Suppressor macrophage treated with lipopolysaccharide for 4 hours (primary cell): ENCODE measurements at places on chromosomes 1 and 21.
A peak's percentile ranks its signal among the peaks of the same experiment; 100 is the strongest.

DNA sequence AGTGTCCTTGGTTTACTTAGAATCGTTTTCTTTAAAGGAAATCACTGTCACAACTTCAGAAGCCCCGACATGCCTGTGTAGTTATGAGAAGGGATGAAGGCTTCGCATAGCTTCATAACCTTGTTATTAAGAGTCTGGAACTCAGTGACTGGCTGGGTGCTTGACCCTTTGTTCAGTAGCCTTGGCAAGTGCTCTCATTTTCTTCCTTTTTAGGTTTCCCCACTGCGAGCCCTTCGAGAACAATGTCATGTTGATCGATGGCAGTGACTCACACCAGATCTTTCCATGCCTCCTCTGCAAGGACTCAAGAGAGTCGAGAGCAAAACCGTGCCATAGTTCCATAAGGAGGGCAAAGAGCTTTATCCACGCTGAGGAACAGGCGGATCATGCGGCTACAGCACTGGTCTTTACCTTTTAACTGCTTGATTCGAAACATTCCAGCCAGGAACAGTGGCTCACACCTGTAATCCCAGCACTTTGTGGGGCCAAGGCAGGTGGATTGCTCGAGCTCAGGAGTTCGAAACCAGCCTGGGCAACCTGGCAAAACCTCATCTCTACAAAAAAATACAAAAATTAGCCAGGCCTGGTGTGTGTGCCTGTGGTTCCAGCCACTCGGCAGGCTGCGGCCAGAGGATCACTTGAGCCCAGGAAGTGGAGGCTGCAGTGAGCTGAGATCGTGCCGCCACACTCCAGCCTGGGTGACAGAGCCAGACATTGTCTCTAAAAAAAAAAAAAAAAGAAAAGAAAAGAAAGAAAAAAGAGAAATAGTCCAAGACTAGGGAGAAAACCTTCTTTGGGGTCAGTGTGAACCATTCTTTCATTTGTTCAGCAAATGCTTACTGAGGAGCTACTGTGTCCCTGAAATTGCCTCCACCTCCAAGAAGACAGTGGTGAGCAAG lies 95.4 kb upstream of the ERRFI1 start:
- peak; percentile 54 for DNase-seq

GRCh38 chr21:26954662-26955121 lies 12.2 kb downstream of the ADAMTS5 start:
- DNase-seq, result no peak

- DNase-seq, result no peak
Measured at GRCh38 chr1:239067480-239067879, 318.9 kb upstream of the CHRM3 start.

- DNase-seq, result no peak
Measured at GRCh38 chr1:183239793-183240525, 53.9 kb downstream of the LAMC2 start.

DNA sequence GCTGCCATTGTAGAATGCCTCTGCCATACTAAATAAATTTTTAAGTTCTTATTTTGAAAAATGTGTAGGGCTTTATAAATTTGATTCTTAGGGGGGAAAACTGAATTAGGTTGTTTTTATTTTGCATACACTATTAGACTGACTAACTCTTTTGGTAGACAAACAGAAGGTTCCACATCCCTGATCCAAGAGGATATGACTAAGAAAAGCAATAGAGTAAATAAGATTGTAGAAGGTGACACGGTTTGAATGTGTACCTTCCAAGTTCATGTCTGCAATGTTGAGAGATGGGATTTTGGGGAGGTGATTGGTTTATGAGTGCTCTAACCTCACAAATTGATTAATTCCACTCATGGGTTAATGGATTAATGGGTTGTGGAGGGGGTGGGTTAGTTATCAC lies 127.9 kb downstream of the GLUL start:
- DNase-seq, result no peak

DNA sequence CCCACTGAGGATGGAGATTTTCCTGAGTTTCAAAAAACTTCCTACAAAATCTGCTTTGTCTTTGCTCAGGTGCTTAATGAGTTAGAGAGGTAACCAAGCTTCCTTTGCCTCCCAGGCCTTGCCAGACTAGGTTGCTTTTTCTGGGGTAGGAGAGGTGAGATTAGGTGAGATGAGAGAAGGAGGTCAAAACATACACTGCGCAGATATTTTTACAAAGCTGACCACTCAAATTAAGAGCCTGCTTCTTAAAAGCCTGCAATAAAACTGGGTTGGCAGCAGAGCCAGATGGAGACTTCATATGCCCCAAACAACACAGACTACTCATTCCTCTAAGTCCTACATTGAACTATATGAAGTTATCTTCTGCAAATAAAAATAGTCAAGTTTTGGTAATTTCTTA lies 352.5 kb downstream of the NUF2 start:
- no peak for DNase-seq

DNA sequence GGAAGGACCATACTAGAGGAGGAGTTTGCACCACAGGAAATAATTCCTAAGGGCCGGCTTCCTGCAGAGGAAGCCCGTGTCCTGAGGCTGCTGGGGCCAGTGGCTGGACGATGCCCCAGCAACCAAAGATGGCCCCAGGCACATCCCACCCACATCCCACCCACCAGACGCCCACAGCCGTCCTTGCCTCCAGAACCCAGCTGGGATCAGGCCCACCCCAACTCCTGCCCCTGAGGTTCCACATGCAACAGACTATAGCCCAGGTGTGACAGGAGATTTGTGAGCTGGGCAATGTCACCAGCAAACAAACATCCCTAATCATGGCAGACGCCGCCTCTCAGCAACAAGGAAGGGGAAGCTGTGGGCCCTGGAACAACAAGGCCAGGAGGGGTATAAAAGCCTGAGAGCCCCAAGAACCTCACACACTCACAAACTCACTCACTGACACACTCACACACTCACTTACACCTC lies at the start of gene KRTAP10-9:
KRTAP10-9 (plus strand) TSS at position 421 of the 471 bp plus-strand sequence. CDS start 79 bp downstream, outside the sequence.
- no peak for DNase-seq

DNA sequence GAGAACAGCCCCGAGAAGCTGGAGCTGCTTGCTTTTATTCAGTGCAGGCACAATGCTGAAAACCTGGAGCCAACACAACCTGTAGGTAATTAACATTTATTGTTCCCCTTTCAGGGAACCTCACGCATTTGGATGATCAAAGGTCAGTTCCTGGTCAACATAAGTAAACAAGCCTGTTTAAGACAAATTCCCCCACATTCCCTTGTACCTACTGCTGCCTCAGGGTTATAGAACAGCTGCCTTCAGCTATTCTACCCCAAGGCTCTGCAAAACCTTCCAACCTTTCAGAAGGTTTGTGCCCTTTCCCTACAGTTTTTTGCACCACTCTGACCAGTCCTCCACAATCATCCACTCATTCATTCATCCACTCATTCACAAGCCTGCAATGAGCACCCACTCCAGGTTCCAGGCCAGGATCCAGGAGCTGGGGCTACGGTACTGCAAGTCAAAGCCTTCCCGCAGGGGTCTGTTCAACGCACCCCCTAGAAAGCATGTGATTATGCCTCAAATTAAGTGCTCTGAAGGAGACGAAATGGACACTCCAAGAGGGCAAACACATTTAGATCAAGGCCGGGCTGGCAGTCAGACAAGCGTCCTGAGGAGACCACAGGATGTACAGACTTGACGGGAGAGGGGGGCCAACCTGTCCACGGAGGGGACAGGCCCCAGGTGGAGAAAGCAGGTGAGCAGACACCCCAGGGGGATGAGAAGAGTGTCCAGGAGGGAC lies 683.9 kb downstream of the MATN1 start:
- no peak for DNase-seq

DNA sequence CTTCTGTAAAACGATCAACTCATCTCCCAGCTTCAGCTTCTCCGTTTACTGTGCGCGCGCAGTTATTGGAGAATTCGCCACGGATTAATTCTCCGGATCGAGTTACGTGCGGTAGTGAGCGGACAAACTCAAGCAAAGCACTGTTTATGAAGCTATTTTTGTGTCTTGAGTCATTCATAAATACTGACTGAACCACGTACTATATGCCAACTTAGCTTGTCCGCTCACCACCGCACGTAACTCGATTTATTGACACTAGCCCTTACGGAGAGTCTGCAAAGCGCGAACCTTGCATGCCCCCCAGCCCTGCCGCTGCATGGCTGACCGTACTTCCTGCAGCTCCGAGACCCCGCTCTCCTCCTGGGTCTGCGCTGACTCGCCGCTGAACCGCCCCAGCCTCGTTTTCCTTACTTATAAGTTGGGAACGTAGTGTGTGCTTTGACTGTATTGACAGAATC lies 773 bp downstream of the CHD1L start:
- DNase-seq, result no peak

GRCh38 chr21:44986471-44987291 lies 46.9 kb downstream of the SLX9 start:
- no peak for DNase-seq

GRCh38 chr1:7565099-7565750 lies 205.9 kb upstream of the VAMP3 start:
- DNase-seq, result no peak

- DNase-seq, result no peak
Measured at GRCh38 chr1:110229348-110230001, 19.4 kb downstream of the KCNC4 start.

GRCh38 chr21:33325222-33326067 lies 675 bp downstream of the IFNAR1 start:
- DNase-seq, result peak; percentile 97

- DNase-seq, result no peak
Measured at GRCh38 chr1:241706257-241706656, 54.2 kb downstream of the WDR64 start.

GRCh38 chr1:162021124-162021523 lies 2.5 kb downstream of the OLFML2B start:
- DNase-seq, result no peak

GRCh38 chr1:19033515-19033839 lies 77.0 kb upstream of the IFFO2 start:
- DNase-seq, result no peak

DNA sequence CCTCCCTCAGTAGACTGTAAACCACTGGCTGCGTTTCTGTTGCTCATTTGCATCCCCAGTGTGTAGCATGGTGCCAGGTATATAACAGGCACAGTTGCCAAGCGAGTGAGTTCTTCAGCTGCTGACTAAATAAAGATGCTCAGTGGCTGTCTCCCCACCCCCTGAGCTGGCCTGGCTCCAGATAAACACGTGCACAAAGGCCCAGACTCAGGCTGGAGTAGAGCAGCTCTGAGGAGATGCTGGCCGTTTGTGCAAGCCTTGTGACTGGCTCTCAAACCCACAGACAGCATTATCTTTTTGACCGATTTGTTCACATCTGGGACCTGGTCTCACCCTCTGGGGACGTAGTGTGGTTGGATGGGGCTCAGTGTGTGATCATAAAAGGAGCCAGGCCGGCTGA lies 7.1 kb downstream of the CHRNB2 start:
- DNase-seq, result no peak

GRCh38 chr1:27660300-27660835 lies 11.6 kb downstream of the IFI6 start:
- DNase-seq, result peak; percentile 38

DNA sequence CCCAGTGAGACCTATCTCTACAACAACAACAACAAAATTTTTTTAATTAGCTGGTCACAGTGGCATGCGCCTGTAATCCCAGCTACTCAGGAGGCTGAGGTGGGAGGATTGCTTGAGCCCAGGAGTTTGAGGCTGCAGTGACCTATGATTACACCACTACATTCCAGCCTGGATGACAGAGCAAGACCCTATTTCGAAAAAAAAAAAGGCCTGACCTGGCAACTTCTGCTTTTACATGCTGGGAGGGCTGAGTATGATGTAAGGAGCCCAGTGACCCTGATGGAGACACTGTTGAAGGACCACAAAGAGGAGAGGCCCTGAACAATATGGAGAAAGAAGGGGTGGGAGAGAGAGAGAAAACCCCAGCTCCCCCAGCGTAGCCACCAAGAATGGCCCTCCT lies 9.2 kb upstream of the VPS26C start:
- peak; percentile 30 for DNase-seq

GRCh38 chr1:15168479-15168878 lies 14.9 kb downstream of the TMEM51 start:
- DNase-seq, result peak; percentile 90

- DNase-seq, result no peak
Measured at GRCh38 chr1:6500544-6501278, 9.2 kb upstream of the PLEKHG5 start.

DNA sequence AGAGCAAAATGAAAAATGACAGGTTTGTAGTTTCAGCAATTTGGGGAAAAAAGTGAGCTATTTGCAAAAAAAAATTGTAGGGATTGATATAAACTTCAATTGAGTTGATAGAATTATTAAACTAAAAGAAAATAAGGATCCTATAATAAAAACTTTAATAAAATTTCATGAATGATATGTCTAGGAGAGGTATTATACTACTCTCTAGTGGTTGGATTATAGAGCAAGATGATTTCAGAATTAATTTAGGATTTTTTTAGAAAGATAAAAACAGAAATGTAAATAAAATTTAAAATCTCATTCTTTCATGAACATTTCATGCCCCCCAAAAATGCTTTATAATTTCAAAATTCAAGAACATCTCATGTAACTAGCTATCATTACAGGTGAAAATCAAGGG lies 430.4 kb downstream of the DSCAM start:
- DNase-seq, result no peak

DNA sequence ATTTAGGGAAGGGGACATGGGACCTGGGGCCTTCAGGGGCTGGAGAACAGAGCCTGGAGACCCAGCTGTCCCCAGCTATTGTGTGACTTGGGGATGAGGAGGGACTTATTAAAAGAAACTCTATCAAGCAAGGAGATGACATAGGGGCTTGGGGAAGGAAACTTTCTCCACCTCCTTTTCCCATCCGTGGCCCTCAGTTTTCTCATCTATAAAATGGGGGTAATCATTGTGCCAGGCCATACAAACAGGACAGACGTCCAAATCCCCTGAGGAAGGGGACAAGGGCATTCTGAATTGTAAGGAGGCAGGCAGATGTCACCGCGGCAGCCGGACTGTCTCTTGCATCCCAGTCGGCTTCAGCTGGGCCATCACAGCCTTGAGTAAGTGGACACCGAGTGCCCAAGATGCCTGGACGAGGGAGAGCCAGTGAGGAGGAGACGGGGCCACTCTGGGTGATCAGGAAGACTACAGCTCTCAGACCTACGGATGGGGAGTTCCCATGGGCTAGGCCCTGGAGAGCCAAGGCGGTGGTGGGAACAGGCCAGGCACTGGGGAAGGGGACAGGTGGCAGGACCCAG lies 1.9 kb downstream of the FBXO2 start:
- DNase-seq, result no peak

DNA sequence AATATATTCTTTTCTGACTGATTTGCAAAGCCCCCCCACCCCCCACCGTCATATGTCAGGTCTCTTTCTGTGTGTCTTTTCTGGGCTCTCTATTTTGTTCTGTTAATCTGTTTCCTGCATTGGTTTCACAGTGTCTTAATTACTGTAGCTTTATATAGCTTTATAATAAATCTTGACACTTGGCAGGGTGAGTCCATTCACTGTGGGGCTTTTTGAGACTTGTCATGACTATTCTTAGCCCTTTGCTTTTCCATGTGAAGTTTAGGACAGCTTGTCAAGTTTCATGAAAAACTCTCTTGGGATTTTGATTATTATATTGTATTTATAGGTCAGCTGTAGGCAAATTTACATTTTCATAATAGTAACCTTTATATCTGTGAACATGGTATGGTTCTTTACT lies 50.4 kb downstream of the MIGA1 start:
- DNase-seq, result no peak
